ENCODE measurements at places on chromosomes 12 and 14. TPM values are rescaled to one million over a fixed set of nuclear protein-coding genes. Genes with fewer than 3 reads are reported as not detected.

TRIM9 gene
- 0.19 TPM for total RNA-seq

CCDC196 gene
- total RNA-seq, result not detected

G2E3 gene
- 14.5 TPM for total RNA-seq

PROX2 gene
- total RNA-seq, result not detected

TMPRSS12 gene
- not detected for total RNA-seq

All from aortic smooth muscle cell (primary cell).